ENCODE measurements at places on chromosomes 1 and 21.

DNA sequence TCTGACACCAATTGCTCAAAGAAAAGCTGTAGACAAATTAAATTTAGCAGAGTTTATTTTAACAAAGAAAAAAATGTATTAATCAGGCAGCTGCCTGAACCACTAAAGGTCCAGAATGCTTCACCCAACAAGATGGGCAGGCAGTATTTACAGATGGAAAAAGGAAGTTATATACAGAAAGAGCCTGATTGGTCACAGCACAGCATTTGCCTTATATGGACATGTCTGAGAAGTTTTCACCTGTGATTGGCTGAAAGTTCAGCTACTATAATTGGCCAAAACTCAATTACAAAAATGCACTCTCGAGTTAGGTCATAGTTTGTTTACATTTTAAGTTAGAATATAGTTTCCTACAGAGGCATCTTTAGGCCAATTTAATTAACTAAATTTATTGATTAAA lies 15.1 kb upstream of the FMO1 start:
- no peak for DNase-seq

GRCh38 chr1:170355267-170355801 lies 176.6 kb upstream of the GORAB start:
- no peak for DNase-seq

DNA sequence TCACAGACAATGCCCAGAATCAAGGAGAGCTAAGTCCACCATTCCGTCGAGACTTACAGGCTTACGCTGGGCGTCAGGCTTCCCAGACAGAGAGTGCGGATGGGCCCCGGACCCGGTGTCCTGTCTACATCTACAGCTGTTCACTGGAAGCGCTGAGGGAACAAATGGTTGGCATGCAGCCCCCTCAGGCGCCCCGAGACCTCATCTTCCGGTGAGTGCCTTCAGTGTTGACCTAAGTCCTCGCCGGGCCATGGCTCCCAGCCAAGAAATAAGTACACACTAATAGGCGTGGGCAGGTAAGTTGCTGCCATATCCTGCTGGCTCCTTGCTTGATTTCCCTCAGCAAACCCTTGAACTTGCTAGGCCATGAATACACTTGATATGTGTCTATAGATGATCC lies 26.2 kb downstream of the HYI start:
- no peak for DNase-seq

DNA sequence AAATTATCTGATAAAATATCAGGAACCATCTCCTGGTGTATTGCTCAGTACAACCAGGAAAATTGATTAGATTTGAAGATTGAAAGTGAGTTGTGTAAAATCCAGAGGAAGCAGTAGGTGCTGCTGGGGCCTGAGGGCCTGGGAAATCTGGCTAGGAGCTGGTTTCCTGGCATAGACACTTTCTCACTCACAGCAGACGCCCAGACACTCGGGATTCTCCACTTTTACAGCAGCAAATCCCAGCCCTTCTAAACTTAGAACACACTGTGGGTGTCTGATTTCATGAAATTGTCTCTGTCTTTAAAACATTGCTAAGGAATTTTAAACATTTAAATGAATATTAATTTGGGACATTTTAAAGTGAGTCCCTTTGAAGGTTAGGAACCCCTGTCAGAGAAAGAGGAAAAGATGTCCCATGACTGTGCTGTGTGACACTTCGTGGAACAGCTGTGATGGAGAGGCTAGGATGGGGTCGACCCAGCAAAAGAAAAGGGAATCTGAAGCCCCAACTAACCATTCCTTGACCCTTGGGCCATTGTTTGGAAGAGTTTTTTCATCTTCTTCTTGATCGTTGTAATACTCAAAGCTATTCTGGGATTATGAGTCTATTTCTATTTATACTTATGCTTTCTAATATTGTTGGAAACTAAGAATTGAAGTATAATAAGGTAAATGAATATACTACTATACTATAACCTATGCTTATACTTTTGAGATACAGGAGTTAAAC lies 49.0 kb upstream of the VAMP3 start:
- no peak for DNase-seq

GRCh38 chr1:153677718-153678518 lies 570 bp upstream of the NPR1 start:
- no peak for DNase-seq

DNA sequence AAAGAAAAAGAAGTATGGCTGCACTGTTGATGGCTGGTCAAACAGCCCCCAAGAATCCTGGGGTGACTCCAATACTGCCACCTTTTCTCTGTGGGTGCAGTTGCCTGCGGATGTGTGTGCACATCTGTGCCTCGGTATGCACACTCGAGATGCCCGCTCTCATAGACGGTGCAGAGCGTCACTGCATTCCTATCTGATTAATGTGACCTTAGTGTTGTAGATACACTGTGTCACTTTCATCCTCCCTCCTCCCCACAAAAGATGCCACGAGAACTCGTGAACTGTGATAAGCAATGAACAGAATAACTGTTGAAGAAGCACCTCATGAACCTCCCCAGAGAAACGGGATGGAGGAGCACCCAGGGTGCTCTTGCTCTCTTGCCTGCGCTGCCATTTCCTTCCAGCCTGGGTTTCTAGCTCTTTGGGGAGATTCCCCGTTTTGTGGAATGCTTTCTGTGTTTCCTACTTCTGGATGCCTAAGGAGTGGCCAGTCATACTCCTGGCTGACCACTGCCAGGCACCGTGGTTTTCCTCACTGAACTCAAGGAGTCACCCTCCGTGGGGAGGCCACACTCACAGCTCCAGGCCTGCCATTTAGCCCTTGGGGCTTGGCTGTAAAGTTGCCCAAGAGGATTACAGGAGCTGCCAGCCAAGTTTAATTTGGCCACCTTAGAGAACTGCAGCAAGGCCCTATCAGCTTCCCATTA lies 32.0 kb downstream of the NTPCR start:
- no peak for DNase-seq

DNA sequence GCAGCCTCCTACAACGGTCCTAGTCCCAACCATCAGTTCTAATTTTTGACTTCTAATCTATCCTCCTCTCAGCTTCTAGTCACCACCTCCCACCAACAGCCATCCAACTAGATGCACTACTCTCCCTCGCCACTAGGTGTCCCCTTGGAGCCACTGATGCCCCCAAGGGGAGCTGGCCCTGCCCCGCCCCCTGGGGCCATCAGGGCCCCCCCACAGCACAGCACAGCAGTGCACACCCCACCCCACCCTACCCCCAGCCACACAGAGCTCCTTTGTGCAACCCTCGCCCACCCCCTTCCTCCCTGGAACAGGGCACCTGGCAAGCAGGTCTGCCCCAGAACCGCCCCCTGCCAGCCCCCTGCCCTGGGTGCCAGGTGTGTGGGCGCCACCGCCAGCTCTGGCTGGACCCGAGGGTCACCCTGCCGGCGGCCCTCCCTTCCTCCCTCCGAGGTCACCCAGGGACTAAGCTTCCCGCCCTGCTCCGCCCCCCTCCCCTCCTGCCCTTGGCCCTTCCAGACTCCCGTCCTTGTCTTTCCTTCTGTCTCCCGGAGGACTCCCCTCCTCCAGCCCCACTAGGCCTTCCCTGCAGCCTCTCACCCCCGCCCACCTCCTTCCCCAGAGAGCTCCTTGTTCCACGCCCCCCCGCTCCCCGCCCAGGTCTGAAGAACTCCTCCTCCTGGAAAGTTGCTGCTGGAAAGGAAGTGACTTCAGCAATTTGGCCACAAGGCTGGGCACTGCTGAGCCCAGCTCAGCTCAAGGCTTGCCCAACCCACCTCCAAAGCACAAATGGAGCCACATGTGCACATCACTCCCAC lies 47.0 kb downstream of the AHDC1 start:
- DNase-seq = peak; percentile 55

DNA sequence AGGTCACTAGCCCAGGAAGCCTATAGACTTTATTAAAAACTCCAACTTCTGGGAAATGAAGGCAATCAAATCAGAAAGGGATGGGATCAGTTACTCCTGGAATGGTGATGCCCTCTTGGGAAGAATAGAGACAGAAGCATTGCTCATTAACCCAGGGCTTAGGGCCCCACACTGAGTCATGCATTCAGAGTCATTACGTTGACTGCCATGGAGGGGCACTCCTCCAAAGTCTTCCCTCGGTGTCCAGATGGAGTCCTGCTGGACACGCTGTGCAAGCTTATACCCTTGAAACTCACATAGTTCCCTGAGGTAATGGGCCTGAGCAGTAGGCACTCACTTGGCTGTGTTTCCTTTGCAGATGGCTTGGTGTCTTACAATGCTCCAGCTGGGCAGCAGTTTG lies 35.2 kb upstream of the HSD17B7 start:
- no peak for DNase-seq

DNA sequence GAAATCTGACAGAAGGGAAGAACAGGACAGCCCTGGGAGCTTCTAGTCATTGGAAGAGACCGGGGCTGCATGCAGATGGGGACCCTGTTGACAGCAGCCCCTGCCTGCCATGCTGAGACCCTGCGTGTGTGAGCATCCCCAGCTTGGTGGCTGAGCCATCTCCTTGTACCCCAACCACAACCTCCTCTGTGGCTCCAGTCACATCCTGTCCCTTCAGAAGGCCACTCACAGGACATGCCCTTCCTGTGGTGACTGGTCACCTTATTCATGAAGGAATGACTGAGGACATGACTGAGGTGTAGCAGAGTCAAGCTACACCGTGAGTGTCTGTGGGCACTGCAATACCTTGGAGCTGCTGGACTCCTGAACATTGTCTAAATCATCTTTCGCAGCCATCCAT lies 141.8 kb upstream of the ERRFI1 start:
- DNase-seq = no peak

GRCh38 chr1:30287976-30288375 lies 435.4 kb downstream of the MATN1 start:
- DNase-seq = no peak

DNA sequence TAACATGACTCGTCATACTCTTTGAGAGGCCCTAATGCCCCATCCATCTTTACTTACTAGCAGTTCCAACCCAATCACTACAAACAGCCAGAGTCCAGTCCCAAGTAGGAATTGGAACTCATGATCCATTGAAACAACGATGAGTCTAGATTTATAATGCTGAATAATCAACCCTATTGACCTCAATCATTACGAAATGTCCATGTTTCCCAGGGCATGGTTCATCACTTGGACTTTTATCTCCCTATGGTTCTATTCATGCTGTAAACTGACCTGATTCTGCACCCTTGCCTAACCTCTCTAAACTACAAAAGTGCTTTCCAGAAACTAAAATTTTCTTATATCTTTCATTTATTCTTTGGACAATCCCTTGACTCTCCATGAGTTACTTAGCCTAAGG lies 840.0 kb upstream of the B3GALT2 start:
- no peak for DNase-seq

GRCh38 chr1:14804626-14805025 lies 206.1 kb downstream of the KAZN start:
- DNase-seq = no peak

DNA sequence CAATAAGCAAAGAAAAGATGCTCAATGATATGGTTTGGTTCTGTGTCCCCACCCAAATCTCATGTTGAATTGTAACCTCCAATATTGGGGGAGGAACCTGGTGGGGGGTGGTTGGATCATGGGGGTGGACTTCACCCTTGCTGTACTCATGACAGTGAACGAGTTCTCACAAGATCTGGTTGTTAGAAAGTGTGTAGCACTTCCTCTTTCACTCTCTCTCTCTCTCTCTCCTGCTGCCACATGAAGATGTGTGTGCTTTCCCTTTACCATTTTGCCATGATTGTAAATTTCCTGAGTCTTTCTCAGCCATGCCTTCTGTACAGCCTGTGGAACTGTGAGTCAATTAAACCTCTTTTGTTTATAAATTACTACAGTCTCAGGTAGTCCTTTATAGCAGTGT lies 248.4 kb downstream of the HHIPL2 start:
- DNase-seq = no peak

- DNase-seq = no peak
Measured at GRCh38 chr21:20627594-20627993, 370.6 kb upstream of the NCAM2 start.

GRCh38 chr1:118973032-118973431 lies 15.1 kb downstream of the TBX15 start:
- no peak for DNase-seq

DNA sequence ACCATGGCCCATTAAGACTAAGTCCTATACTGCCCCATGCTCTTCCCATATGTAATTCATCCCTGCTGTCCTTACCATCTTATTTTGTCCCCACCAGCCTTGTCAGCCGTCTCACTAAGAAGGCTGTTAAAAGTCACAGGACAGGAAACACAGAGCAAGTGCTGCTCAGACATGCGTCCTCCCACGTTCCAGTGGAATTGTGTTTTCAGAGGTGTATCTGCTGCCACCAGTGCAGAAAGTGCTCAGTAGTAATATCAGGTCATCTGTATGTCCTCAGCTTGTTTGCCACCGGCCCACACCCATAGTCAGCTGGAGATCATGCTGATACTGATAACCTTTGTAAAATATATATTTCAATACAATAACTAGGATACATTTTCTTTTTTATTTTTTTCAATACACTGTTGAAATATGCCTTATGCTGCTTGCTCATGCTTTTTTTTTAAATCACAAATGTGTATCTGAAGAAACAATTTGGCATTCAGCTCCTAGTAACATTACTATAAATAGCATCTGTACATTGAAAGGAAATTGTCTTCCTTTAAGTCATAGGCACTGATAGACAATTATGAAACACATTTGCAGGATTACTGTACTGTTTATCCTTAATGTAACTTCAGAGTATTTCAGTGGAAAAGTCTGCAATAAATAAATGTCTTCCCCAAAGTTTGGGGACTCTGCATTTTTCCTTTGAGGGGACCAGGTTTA lies 156.9 kb downstream of the EDEM3 start:
- no peak for DNase-seq

DNA sequence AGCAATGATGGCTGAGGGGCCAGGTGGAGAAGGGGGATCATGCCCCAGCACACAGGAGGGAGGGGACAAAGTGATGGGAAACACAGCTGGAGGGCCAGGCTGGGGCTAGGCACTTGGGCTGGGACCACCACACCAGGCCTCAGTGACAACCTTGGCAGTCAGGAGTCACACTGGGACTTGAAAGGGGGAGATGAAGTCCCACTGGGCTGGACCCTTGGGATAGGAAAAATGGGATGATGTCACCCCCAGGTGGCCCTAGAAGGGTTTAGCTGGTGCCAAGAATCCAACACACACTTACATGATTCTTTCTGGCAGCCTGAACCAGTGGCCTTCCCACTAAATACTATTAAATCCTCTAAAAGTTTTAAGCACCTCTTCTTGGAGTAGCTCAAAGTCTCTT lies 17.1 kb downstream of the ZBTB17 start:
- no peak for DNase-seq

DNA sequence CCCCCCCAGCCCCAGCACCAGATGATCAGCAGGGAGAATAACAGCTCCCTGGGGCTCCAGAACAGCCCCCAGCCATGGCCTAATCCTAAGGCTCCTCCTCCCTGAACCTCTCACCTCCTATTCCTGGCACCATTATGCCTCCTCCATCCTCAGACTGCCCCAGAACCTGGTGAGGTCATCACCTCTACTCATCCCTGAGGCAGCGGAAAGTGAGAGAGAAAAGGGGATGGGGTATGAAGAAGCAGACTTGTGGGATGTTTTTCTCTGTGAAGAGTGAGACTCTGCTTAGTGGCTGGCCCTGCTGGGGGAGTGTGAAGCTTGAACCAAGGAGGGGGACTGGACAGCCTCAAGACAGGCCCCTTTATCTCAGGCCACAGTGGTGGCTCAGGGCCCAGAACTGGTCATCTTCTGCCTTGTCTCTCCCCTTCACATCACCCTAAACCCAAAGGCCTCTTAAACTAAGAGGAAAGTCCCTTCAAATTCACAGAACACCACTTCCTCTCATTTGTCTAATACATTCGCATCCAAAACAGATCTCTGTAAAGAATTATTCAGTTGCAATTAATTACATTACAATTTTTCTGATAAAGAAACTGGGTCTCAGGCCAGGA lies 2.2 kb upstream of the PPM1J start:
- no peak for DNase-seq

Data from stimulated activated CD8-positive, alpha-beta memory T cell treated with anti-CD3 and anti-CD28 coated beads, Interleukin-12 subunit alpha, Interleukin-12 subunit beta, amount 100 ng/mL, for 4 hours (primary cell).